ENCODE measurements at places on chromosomes 6 and 20.

- no peak for DNase-seq
Observed at GRCh38 chr6:37048851-37049757, 43.6 kb downstream of the FGD2 start.

- no peak for DNase-seq
Observed at GRCh38 chr6:35624341-35625070, 64.2 kb downstream of the FKBP5 start.

DNA sequence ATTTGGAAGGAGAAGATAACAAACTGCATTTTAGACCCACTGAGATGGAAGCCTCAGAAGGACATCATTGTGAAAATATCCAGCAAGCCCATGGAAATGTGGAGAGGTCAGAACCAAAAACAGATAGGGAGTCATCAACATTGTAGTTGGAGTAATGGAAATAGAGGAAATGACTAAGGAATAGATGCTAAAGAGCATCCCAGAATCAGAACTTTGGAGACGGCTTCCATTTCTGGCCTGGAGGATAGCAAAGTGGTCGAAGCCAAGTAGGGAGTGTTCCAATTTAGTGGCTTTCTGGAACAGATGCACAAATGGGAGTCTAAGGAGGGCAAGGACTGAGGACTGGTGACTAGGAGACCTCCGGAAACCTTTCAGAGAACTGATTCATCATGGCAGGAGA lies 3.6 kb downstream of the BEND6 start:
- no peak for DNase-seq

GRCh38 chr6:137913434-137913833 lies 46.4 kb downstream of the TNFAIP3 start:
- DNase-seq = no peak

DNA sequence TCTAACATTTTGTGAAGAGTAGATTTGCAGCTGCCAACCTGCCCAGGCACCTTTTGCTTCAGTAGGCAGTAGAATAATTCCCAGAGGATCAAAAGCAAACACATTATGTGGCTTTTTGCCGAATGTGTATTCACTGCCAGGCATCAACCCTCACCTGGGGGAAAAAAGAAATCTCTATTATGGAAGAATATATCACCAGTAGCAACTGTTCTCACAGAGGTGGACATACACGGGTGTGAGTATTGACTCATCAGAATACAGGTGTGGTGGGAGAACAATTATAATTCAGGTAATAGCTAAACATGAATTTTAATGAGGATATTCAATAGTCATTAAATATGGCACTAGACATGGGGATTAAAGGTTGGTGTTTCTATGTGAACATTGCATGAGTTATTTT lies 910.7 kb downstream of the TFAP2A start:
- no peak for DNase-seq

- no peak for DNase-seq
Observed at GRCh38 chr6:28771401-28772267, 152.2 kb downstream of the TRIM27 start.

- DNase-seq = no peak
Observed at GRCh38 chr6:89925826-89926225, 31.6 kb downstream of the GJA10 start.
